Transverse colon (tissue), 4 donors: ENCODE measurements at places on chromosomes 7 and 10. TPM values are rescaled to one million over a fixed set of nuclear protein-coding genes. Genes with fewer than 3 reads are reported as not detected.

RTKN2 gene
- under 0.01 TPM for total RNA-seq

TPST1 gene
- total RNA-seq: 6.8 TPM

RBP3 gene
- total RNA-seq: not detected

IRF5 gene
- total RNA-seq: 3.7 TPM

DNA sequence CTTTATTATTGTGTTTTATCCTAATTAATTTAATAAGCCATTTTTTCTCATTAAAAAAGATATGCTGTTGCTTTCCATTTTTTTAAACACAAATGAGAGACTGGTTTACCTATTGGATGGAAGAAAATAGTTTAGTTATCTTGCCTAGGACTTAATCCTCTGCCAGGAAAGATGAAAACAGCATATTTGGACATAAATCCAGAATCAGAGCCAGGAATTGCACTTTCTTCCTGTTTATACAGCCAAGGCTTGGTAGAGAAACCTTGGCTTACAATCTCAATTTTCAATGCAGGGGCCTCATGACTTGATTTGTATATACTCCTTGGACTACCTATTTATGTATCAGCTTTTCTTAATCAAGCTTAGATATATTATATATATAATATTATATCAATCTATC lies 618.8 kb upstream of the SEMA3D start:
- H3K27me3 ChIP-seq: no peaks in the 10 kb centered on the region
- no peaks in the 10 kb centered on the region for H3K36me3 ChIP-seq
- H3K4me3 ChIP-seq: no peak overlapping the region
- H3K4me1 ChIP-seq: no peaks in the 10 kb centered on the region
- H3K27ac ChIP-seq: no peak overlapping the region
- no peak for DNase-seq

DNA sequence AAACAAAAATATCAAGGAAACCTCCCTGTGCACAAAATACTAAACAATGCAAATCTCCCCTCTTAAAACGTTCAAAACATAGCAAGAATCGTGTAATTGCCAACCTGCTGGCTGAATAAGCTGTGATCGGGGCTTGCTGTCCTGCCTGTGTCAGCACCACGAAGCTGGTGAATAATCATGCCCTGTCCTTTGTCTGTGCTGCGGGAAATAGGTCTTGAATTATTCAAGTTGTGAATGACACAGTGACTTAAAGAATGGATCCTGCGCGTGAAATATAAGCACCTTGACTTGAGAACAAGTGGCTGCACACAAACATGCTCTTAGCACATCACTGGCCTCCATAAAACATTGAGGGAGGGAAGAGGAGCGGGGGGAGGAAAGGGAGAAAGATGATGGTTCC lies 130.2 kb downstream of the OAT start:
- no peaks in the 10 kb centered on the region for H3K36me3 ChIP-seq
- H3K4me3 ChIP-seq: no peak overlapping the region
- H3K4me1 ChIP-seq: peaks cover 7% of the 10 kb centered on the region
- H3K27ac ChIP-seq: no peak overlapping the region
- H3K27me3 ChIP-seq: no peaks in the 10 kb centered on the region
- no peak for DNase-seq

DNA sequence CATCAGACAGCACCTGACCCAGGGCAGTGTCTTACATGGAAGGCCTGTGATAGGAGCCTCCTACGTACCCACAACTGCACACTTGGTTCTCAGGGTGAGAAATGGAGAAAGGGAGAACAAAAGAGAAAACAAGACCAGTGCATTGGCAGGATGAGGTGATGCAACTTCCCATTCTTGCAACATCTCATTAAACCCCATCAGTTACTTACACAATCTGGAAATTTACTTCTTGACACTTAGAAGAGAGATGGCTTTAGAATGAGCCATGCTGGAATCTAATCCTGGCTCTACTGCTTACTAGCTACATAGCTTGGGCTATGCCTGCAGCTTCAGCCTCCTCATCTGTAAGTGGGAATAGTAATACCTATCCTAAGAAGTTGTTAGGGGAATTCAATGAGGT lies 391.7 kb downstream of the KCNMA1 start:
- H3K27me3 ChIP-seq: no peaks in the 10 kb centered on the region
- no peak for DNase-seq
- peak overlapping the region; percentile 83 for H3K27ac ChIP-seq
- H3K4me1 ChIP-seq: peaks cover 30% of the 10 kb centered on the region

DNA sequence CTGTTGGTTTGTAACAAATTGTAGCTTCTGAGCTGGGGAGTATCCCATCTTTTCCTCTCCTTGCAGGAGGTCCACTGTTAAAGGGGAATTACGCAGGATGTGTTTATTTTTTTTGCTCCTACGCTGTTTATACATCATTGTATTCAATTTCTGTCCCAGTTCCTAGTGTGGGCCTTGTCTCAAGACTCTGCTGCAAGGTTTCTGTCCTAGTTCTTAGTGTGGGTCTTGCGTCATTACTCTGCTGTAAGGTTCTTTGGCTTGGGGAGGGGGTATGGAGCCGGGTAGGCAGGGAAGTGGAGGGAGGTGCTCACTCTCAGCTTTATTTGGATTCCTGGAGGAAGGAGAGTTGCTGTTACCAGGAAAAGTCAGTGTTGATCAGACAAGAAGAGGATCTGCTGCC lies 64.0 kb upstream of the TRIM8 start:
- no peak overlapping the region for H3K4me3 ChIP-seq
- H3K4me1 ChIP-seq: peaks cover 24% of the 10 kb centered on the region
- H3K36me3 ChIP-seq: no peaks in the 10 kb centered on the region
- no peak overlapping the region for H3K27ac ChIP-seq
- no peaks in the 10 kb centered on the region for H3K27me3 ChIP-seq

GRCh38 chr7:96126382-96126781 lies 195.5 kb downstream of the SLC25A13 start:
- no peaks in the 10 kb centered on the region for H3K27me3 ChIP-seq
- H3K4me3 ChIP-seq: no peak overlapping the region
- no peak for DNase-seq
- no peaks in the 10 kb centered on the region for H3K36me3 ChIP-seq
- H3K27ac ChIP-seq: no peak overlapping the region

- no peaks in the 10 kb centered on the region for H3K36me3 ChIP-seq
- no peak overlapping the region for H3K4me3 ChIP-seq
- no peaks in the 10 kb centered on the region for H3K27me3 ChIP-seq
Observed at GRCh38 chr7:151129960-151130591, 37.4 kb downstream of the GBX1 start.

DNA sequence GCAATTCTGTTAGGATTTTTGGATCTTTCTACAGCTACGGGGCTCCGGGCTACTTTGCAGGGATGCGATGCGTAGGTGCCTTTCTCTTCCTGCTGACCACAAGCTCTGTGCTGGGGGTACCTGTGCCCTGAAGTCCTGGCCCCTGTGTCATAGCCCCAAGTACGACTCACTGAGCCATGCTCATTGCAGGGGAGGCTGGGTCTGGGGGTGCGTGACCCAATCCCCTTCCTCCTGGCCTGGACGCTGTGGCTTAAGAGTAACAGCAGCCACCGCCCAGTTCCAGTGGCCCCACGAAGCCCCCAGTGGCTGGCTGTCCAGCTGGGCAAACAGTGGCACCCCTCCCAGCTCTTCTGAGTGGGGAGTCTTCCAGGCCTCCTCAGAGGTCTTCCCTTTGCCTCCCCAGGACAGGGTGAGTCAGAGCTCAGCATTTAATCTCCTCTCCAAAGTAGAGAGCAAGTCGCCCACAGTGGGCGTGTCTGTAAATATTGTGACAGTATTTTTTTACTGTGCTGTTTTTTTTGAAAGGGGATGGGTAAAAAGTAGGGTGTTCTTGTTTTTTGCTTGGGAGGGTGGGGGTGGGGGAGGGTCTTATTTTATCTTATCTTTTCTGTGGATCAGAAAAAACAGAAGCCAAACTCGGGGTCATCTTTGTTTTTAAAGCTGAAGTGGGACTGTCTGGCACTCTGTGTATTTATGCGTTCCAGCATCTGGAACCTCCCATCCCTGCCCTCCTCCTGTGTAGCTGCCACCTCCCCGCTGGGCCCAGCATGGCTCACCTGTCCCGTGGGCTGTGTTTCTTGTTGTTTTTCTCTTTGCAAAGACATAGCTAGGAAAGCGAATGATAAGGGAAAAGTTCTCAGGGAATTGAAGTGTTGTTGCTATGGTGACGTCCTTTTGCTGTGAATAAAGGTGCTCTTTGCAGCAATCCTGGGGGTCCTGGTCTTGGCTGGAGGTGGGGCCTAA lies 8.2 kb downstream of the LFNG start:
- H3K4me1 ChIP-seq: peaks cover 58% of the 10 kb centered on the region
- peak; percentile 66 for DNase-seq
- H3K27ac ChIP-seq: peak overlapping the region; percentile 91
- H3K36me3 ChIP-seq: no peaks in the 10 kb centered on the region
- H3K4me3 ChIP-seq: no peak overlapping the region
- no peaks in the 10 kb centered on the region for H3K27me3 ChIP-seq
